ENCODE measurements at places on chromosomes 1 and 21. TPM values are rescaled to one million over a fixed set of nuclear protein-coding genes. Genes with fewer than 3 reads are reported as not detected.

- H3K27ac ChIP-seq, result no peak overlapping the region
- H3K36me3 ChIP-seq, result no peaks in the 10 kb centered on the region
- DNase-seq, result no peak
- H3K4me3 ChIP-seq, result no peak overlapping the region
- H3K4me1 ChIP-seq, result no peaks in the 10 kb centered on the region
These were observed 11.8 kb downstream of the LMX1A start for GRCh38 chr1:165344736-165345135.

DNA sequence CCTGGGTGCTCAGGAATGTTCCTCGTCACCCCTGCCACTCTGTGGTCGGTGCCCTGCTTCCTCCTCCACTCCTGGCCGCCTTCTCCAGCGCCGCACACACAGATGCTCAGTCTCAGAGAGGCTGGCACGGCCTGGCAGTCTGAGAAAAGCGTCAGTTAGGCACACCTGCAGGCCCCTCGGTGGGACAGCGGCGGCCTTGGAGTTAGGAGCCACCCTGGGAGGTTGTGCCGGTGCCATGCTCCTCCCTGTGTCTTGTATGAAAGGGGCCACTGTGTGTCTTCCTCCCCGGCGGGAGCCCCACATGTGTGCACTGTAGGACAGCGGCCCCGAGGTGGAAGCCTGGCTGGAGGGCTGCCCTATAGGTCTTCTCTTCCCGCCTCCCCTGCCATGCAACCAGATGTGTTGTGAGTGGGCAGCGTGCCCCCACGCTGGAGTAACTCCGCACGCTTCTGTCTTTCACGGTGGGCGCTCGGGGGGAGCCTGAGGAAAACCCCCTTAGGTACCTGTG, 145.2 kb downstream of the PGBD5 start:
- DNase-seq, result no peak
- peaks cover 34% of the 10 kb centered on the region for H3K36me3 ChIP-seq
- no peak overlapping the region for H3K4me3 ChIP-seq
- no peaks in the 10 kb centered on the region for H3K27me3 ChIP-seq
- no peak overlapping the region for H3K27ac ChIP-seq

GRCh38 chr1:5312293-5312674, 657.9 kb downstream of the AJAP1 start:
- no peak overlapping the region for H3K27ac ChIP-seq
- no peaks in the 10 kb centered on the region for H3K4me1 ChIP-seq
- no peaks in the 10 kb centered on the region for H3K27me3 ChIP-seq
- no peak for DNase-seq

- H3K4me3 ChIP-seq, result no peak overlapping the region
- H3K27ac ChIP-seq, result peak overlapping the region; percentile 65
- H3K4me1 ChIP-seq, result no peaks in the 10 kb centered on the region
- no peaks in the 10 kb centered on the region for H3K36me3 ChIP-seq
These were observed 34.8 kb upstream of the LYST start for GRCh38 chr1:235901461-235901860.

DNA sequence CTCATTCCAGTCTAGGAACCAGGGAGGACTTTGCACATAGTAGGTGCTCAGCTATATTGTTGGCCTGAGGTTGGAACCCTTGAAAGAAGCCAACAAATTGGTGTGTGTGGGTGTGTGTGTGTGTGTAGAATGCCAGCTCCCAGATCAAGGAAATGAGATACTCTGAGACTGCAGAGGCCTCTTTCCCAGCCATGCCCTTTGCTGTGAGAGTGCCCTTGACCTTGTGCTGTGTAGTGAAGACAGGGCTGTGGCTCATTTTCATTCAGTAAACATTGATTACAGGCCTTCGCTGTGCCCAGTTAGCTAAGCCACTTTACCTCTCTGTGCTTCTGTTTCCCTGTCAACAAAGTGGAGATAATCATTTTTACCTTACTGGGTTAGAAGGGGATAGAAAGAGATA, 3.2 kb downstream of the CYP4B1 start:
- no peaks in the 10 kb centered on the region for H3K36me3 ChIP-seq
- H3K27ac ChIP-seq, result no peak overlapping the region
- peaks cover 29% of the 10 kb centered on the region for H3K4me1 ChIP-seq

GRCh38 chr21:45736690-45737484, 93.4 kb downstream of the PCBP3 start:
- no peak for DNase-seq
- H3K27me3 ChIP-seq, result no peaks in the 10 kb centered on the region
- no peak overlapping the region for H3K27ac ChIP-seq
- no peak overlapping the region for H3K4me3 ChIP-seq

ABCA4 gene
- total RNA-seq, result 0.49 TPM

CHIA gene
- not detected for total RNA-seq

GRCh38 chr1:192826791-192827546, 18.1 kb downstream of the RGS2 start:
- no peaks in the 10 kb centered on the region for H3K27me3 ChIP-seq
- DNase-seq, result no peak
- H3K27ac ChIP-seq, result no peak overlapping the region

AJAP1 gene
- total RNA-seq, result 1.7 TPM

- no peaks in the 10 kb centered on the region for H3K36me3 ChIP-seq
- H3K4me3 ChIP-seq, result no peak overlapping the region
- H3K4me1 ChIP-seq, result no peaks in the 10 kb centered on the region
- H3K27ac ChIP-seq, result no peak overlapping the region
- H3K27me3 ChIP-seq, result no peaks in the 10 kb centered on the region
These were observed 135.4 kb downstream of the PROX1 start for GRCh38 chr1:214123061-214123784.
